Left lung (tissue), 14 donors: ENCODE measurements at places on chromosomes 7 and 10.

DNA sequence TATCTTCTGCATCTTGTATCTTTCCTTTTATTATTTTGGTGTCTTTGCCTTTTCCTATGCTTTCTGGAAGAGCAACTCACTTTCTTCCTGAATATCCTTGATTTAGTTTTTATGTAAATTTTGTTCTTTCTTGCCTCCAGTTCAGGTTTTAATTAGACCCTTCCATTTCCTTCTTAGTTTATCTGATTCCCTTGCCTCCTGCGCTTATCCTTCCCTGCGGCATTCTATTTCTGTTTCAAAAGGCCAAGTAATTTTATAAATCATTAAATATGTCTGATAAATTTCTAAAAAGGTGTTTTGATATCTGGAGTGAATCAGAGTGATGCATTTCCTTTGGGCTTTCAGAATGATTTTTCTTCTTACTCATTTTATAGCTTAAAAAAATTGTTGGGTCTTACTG, 167.7 kb upstream of the WDR11 start:
- H3K4me3 ChIP-seq = no peak overlapping the region
- H3K4me1 ChIP-seq = no peaks in the 10 kb centered on the region
- H3K36me3 ChIP-seq = no peaks in the 10 kb centered on the region

GRCh38 chr10:117536866-117537435, 5.6 kb upstream of the EMX2 start:
- no peaks in the 10 kb centered on the region for H3K36me3 ChIP-seq
- no peak overlapping the region for H3K4me3 ChIP-seq
- H3K27me3 ChIP-seq = peaks cover 100% of the 10 kb centered on the region
- H3K27ac ChIP-seq = no peak overlapping the region
- no peak for DNase-seq
- peaks cover 7% of the 10 kb centered on the region for H3K4me1 ChIP-seq

DNA sequence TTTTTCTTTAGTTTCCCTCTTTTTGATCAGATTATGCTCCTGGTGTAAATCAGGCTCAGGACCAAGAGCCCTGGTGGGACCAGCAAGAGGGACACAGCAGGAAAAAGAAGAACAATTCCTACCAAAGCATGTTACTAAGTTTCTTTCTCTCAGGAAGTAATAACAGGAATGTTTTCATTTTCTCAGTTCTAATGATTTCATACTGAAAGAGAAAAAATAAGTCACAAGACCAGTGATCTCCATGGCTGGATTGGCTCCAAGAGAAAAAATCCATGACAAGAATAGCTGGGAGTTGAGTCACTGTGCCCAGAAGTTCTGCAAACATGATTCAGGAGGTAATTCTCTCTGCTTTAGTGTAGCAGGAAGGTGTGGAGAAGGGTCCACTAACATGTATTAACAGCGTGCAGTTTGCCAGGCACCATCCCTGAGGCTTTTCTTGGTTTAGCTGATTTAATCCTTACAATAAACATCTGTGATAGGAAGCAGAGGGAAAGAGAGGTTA, 23.8 kb upstream of the IFIT2 start:
- no peaks in the 10 kb centered on the region for H3K36me3 ChIP-seq
- DNase-seq = no peak
- peaks cover 28% of the 10 kb centered on the region for H3K4me1 ChIP-seq
- no peak overlapping the region for H3K4me3 ChIP-seq
- H3K27ac ChIP-seq = peak overlapping the region; percentile 88

DNA sequence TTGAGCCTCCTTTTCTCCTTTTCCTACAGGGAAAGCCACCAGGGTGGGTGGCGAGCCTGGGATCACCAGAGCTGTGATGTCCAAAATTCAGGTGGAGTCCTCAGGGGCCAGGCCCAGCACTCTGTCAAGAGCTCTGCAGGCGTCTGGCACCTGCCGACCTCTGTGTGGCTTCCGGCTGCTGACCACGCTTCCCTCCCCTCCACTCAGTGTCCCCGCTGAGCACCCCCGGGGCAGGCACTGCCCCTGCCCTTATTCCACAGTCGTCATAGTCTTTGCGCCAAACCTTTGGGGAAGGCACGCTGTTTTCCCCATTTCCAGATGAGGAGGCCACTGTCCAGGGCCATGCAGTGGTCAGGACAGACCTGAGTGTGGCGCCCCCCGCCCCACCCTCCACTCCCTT, 7.5 kb downstream of the MTG1 start:
- no peaks in the 10 kb centered on the region for H3K4me1 ChIP-seq
- no peaks in the 10 kb centered on the region for H3K36me3 ChIP-seq
- no peak overlapping the region for H3K27ac ChIP-seq
- no peak for DNase-seq

GRCh38 chr10:95655571-95656290, 780 bp downstream of the ALDH18A1 start:
- H3K27me3 ChIP-seq = no peaks in the 10 kb centered on the region
- H3K4me1 ChIP-seq = peaks cover 21% of the 10 kb centered on the region
- H3K27ac ChIP-seq = peak overlapping the region; percentile 8
- DNase-seq = peak; percentile 8

DNA sequence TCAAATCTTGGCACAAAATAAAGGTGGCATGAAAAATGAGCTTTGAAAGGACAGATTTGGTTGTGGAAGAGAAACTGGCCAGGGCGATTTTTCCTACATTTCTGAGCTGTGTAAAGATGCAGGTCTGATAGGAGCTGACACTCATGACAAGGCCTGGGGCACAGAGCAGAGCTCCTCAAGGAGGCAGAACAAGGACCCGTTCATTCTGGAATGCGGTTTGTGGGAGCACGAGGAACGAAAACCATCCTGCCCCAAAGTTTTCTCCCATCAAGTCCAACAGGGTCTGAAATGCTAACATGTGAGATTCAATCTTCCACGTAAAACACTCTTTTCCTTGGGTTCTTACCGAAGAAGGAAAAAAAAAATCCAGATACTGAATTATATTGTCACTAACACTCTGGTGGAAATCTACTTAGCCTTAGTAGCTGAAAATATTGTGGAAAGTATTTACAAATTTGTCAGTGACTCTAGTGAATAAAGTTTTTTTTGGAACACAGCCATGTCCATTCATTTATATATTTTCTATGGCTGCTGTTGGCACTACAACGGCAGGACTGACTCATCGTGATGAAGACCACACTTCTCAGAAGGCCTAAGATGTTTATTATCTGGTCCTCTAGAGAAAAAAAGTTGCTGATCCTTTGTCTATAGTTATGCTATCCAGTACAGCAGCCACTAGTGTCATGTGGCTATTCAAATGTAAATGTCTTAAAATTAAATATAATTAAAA, 215.7 kb downstream of the BAMBI start:
- no peaks in the 10 kb centered on the region for H3K27me3 ChIP-seq
- H3K4me3 ChIP-seq = no peak overlapping the region
- no peaks in the 10 kb centered on the region for H3K4me1 ChIP-seq
- no peaks in the 10 kb centered on the region for H3K36me3 ChIP-seq
- DNase-seq = no peak

DNA sequence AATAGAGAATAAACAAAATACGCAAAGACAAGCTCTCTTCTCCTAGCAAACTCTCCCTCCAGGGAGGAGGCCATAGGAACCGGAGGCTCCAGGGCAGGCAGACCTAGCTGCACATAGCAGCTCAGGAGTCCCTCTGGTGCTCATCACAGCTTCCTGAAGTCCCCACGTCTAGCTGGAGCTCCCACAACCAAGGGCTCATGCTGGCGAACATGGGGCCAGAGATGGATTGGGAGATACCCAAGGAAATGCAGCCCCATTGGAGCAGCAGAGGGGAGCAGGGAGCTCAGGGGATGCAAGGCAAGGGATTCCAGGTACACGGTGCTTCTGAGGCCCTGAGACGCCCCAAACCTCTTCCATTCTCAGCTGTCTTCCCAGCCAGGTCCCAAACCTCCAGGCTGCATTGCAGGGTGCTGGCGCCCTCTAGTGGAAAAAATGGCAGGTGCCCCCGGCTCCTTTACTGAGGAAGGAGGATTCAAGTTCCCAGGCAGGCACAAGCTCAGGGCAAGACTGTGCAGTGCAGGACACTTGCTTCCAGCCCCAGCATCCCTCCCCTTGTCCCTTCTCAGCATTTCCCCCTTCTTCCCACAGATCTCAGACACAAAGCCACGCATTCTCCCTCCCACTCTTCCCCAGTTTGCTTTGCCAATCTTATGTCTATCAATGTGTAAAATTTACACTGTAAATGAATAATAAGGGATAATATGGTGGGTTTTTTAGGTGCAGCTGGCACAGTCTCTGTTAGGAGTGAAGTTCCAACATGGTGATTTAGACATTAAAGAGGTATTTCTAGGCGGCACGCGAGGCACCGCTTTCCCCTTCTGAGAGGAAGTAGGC, 46.2 kb downstream of the GPAM start:
- H3K36me3 ChIP-seq = no peaks in the 10 kb centered on the region
- peak; percentile 58 for DNase-seq
- H3K27ac ChIP-seq = no peak overlapping the region
- H3K4me1 ChIP-seq = no peaks in the 10 kb centered on the region
- no peaks in the 10 kb centered on the region for H3K27me3 ChIP-seq

DNA sequence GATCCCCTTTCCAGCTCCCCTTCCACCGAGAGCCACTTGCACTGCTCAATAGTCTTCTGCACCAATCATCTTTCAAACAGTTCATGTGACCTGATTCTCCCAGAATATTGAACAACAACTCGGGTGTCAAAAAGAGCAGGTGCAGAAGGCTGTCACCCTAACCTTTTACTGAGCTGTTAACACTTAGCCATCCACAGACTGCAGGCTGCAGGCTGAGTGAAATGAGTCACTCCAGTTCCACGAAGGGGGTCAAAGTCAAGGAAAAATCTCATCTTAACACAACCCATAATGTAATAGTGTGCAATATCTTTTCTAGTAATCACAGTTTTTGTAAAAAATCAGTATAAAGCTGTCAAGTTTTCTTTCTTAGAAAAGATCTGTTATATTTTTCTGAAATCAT, 63.1 kb downstream of the MTPAP start:
- no peak overlapping the region for H3K4me3 ChIP-seq
- H3K4me1 ChIP-seq = no peaks in the 10 kb centered on the region
- no peaks in the 10 kb centered on the region for H3K27me3 ChIP-seq
- no peak overlapping the region for H3K27ac ChIP-seq

DNA sequence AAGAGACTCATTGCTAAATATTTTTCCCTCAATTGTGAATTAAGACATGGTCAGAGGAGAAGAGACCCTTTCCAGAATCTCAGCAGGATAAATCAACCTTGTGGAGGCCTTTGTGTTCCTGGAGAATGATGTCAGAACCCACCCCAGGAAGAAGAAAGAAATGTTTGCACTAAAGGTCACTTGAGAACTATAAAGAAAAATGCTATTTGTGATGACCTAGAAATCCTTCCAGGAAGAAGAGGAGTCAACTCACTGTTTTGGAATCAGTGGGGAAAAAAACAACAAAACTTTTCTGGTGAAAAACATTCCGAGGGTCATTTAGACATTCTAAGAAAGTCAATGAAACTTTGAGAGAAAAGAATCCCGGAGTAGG, 129.1 kb upstream of the ANKRD1 start:
- H3K36me3 ChIP-seq = no peaks in the 10 kb centered on the region
- H3K27ac ChIP-seq = peak overlapping the region; percentile 0
- no peak overlapping the region for H3K4me3 ChIP-seq
- H3K4me1 ChIP-seq = no peaks in the 10 kb centered on the region
- no peak for DNase-seq

DNA sequence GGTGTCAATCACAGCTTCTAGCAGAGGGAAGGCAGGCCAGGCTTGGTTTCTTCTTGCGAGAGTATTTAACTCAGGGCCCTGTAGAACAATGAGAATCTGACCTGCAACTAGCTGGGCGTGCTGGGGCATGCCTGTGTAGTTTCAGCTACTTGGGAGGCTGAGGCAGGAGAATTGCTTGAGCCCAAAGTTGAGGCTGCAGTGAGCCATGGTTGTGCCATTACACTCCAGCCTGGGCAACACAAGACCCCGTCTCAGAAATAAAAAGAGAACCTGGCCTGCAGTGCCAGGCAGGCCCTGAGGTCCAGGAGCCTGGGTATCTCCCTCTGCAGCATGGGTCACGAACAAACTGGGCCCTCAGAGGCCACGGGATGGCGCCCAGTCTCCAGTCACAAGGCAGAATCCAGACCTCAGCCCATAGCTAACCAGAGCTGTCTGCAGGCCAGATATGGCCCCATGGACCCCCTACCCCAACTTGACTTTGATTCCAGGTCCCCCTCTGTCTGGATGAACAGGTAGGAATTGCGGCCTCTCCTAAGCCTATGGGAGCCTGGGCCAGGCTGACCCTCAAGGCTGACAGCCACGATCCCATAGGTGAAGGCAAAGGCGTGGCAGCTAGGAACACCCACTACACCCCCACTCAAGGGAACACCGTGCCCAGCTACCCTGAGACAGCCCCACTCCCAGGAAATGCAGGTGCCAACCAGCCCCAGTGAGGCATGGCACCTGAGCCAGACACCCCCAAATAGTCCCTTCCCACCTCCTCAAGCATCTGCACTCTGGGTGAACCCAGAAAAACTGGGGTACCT, 102.7 kb upstream of the TNRC18 start:
- peaks cover 2% of the 10 kb centered on the region for H3K4me1 ChIP-seq
- no peak for DNase-seq
- no peaks in the 10 kb centered on the region for H3K27me3 ChIP-seq
- peaks cover 68% of the 10 kb centered on the region for H3K36me3 ChIP-seq

DNA sequence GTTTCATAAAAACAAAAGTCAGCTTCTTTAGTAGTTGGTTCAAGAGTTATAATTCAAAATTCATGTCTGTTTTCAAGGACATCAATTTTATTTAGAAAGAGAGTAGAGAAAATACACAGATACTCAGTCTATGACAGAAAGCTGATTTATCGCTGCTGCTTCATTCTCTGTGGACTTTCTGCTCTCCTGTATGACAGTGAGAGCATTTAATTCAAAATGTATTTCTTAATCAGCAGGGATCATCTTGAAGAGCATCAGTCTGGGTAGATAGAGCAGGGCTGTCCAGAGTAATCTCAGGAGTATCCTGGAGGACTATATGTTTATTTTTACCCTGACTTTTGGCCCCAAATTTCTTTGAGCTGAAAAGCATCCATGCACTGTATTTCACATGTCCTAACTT, 1676.7 kb downstream of the REEP3 start:
- H3K27ac ChIP-seq = no peak overlapping the region
- H3K4me3 ChIP-seq = no peak overlapping the region
- no peaks in the 10 kb centered on the region for H3K27me3 ChIP-seq
- H3K36me3 ChIP-seq = no peaks in the 10 kb centered on the region

- no peaks in the 10 kb centered on the region for H3K27me3 ChIP-seq
- H3K36me3 ChIP-seq = no peaks in the 10 kb centered on the region
These were observed 94.6 kb upstream of the FAM180A start for GRCh38 chr7:135843214-135843613.

- no peaks in the 10 kb centered on the region for H3K36me3 ChIP-seq
- no peaks in the 10 kb centered on the region for H3K27me3 ChIP-seq
These were observed 573.0 kb upstream of the AUTS2 start for GRCh38 chr7:69025249-69025648.

- no peak for DNase-seq
- H3K27me3 ChIP-seq = peaks cover 36% of the 10 kb centered on the region
- no peaks in the 10 kb centered on the region for H3K4me1 ChIP-seq
- peak overlapping the region; percentile 32 for H3K4me3 ChIP-seq
- no peaks in the 10 kb centered on the region for H3K36me3 ChIP-seq
These were observed 714 bp upstream of the KCND2 start for GRCh38 chr7:120272261-120272660.

- no peak for DNase-seq
- H3K36me3 ChIP-seq = no peaks in the 10 kb centered on the region
- peak overlapping the region; percentile 47 for H3K4me3 ChIP-seq
- peaks cover 5% of the 10 kb centered on the region for H3K4me1 ChIP-seq
- H3K27me3 ChIP-seq = peaks cover 41% of the 10 kb centered on the region
- H3K27ac ChIP-seq = no peak overlapping the region
These were observed 727 bp downstream of the ATRNL1 start for GRCh38 chr10:115093776-115094408.
